ENCODE measurements at places on chromosomes 5 and 9. TPM values are rescaled to one million over a fixed set of nuclear protein-coding genes. Genes with fewer than 3 reads are reported as not detected.

DNA sequence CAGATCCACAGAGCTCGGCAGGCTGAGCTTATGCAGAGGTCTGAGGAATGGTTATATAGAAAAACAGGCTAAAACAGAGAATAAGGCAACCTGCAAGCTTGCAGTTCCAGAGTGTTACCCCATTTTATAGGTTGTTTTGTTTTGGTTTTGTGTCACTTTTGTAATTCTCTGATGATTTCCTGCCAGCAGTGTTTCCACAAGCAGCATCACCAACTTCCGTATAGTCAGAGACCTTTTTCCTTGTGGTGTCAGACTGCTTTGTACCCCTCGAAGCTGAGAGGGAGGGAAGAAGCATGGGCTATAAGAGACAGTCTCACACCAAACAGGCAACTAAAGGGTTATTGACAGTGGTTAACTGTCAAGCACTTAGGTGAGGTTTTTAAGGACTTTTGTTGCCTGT is 61.8 kb downstream of the TLE4 start:
- no peak overlapping the region for H3K4me3 ChIP-seq
- H3K27ac ChIP-seq, result peak overlapping the region; percentile 58
- peaks cover 3% of the 10 kb centered on the region for H3K36me3 ChIP-seq
- no peaks in the 10 kb centered on the region for H3K27me3 ChIP-seq

DNA sequence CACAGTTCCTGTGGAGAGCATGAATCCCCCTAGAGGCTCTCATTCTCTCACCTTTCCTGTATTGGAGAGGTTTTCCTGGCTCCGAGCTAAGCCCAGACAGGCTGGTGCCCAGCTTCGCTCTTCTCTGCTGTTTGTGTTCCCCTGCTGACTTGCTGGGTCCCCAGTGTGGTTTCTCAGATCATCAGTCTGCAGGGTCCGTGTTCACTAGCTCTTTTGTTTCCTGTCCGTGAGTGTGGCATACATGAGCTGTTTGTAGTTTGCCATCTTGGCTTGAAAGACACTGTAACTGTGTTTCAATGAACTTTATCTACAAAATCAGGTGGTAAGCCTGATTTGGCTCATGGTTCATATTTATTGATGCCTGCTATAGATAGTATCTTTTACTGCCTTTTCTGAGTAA is 23.8 kb downstream of the LOX start:
- no peaks in the 10 kb centered on the region for H3K27me3 ChIP-seq
- no peaks in the 10 kb centered on the region for H3K36me3 ChIP-seq
- no peak for DNase-seq
- peaks cover 6% of the 10 kb centered on the region for H3K4me1 ChIP-seq
- no peak overlapping the region for H3K27ac ChIP-seq

GRCh38 chr9:109918339-109919163 is 138.6 kb downstream of the PALM2AKAP2 start:
- H3K4me3 ChIP-seq, result no peak overlapping the region
- H3K36me3 ChIP-seq, result no peaks in the 10 kb centered on the region
- no peaks in the 10 kb centered on the region for H3K27me3 ChIP-seq

The LCP2 gene
- total RNA-seq, result 0.37 TPM
